ENCODE measurements at places on chromosomes 16 and 17. TPM values are rescaled to one million over a fixed set of nuclear protein-coding genes. Genes with fewer than 3 reads are reported as not detected.

DNA sequence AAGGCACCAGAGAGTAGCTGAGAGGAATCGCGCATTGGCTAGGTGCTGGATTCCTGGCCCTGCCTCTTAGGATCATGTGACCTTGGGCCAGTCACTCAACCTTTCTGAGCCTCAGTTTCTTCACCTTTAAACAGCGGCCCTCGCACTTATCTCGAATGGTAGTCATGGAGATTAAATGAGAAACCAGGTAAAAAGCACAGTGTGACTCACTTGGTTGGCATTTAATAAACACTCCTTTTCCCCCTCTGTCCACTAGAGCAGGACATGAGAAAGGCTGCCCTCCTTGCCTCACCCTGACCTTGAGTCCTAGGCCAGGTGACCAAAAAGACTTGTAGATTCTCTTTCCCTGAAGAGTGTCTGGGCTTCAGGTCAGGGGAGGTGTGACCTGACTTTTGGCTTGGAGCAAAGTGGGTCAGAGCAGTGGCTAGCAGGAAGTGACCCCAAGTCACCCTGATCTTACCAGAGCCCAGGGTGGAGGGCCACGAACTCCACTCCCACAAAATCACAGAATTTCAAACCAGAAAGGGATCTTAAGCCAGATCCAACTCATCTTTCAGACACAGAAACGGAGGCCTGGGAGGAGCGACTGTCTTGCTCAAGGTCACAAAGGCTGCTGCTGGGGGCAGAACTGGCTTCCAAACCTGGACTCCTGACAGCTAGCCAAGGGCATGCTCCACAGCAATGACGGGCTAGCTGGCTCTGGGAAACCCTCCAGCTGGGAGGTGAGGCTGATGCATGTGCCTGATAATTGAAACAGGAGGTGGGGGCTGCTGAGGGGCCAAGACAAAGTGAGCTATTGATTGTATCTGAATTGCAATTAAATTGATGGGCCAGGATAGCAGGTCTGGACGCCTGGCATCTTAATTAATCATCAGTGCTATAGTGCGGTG, 65.2 kb downstream of the PIPOX start:
- no peak for DNase-seq

DNA sequence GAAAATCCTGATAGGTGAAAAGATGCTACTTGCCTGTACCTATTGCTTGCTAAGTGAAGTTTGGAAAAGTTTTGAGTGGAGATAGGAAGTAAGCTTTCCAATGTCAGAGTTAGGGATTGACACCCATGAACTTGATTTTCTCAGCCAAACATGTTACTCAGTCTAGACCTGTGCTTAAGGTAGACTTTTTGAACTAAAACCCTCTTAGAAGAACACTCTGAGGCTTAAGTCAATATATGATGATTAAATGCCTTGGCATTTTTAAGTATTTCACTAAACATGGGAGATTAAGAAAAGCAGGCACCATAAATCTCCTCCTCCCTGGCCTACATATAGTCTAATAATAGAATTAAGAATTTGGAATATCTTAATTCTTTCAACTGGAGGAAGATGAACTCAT, 785.6 kb upstream of the SOX9 start:
- no peak for DNase-seq

The KRTAP29-1 gene
- not detected for total RNA-seq

The GUCY2D gene
- total RNA-seq, result not detected

DNA sequence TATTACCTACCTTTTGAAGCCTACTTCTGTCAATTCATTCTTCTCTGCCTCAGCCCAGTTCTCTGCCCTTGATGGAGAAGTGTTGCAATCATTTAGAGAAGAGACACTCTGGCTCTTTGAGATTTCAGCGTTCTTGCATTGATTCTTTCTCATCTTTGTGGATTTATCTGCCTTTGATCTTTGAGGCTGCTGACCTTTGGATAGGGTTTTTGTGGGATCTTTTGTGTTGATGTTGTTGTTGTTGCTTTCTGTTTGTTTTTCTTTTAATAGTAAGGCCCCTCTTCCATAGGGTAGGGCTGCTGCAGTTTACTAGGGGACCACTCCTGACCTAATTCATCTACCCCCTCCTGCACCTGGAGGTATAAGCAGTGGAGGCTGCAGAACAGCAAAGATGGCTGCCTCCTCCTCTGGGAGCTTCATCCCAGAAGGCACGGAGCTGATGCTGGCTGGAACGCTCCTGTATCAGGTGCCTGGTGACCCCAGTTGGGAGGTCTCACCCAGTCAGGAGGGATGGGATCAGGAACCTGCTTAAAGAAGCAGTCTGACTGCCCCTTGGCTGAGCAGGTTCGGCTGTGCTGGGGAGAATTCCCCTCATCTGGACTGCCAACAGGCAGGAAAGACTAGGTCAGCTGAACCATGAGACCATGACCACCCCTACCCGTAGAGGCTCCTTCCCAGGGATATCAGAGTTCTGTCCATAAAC, 28.0 kb downstream of the NFATC3 start:
- no peak for DNase-seq

DNA sequence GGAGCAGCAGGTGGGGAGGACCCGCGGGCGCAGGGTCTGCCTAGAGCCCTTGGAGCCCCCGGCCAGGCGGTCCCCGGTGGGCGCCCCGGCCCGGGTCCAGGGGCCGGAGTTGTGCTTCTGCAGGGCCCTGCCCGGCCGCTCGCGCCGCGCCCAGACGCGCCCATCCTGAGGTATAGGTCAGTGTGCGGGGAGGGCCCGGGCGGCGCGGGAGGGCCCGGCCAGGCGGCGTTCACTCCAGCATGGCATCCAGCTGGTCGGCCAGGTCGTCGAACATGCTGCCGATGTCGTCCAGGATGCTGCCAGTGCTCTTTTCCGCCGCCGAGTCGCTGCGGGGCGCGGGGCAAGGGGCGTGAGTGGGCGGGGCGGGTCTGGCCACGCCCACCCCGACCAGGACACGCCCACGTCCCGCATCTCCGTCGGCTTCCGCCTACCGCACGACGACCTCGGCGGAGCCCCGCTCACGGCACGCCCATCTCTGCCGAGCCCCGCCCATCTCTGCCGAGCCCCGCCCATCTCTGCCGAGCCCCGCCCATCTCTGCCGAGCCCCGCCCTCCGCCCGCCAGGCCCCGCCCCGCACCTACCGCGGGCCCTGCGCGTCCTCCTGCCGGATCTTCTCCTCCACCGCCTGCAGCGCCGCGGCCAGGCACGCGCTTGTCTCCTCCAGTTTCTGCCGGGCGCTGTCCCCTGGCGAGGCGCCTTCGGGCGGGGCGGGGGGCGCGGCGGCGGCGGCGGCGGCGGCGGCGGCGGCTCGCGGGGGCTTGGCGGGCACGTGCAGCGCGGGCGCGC, 17.9 kb downstream of the CASKIN1 start:
- DNase-seq, result peak; percentile 57

The PRR15L gene
- total RNA-seq, result 4.9 TPM

DNA sequence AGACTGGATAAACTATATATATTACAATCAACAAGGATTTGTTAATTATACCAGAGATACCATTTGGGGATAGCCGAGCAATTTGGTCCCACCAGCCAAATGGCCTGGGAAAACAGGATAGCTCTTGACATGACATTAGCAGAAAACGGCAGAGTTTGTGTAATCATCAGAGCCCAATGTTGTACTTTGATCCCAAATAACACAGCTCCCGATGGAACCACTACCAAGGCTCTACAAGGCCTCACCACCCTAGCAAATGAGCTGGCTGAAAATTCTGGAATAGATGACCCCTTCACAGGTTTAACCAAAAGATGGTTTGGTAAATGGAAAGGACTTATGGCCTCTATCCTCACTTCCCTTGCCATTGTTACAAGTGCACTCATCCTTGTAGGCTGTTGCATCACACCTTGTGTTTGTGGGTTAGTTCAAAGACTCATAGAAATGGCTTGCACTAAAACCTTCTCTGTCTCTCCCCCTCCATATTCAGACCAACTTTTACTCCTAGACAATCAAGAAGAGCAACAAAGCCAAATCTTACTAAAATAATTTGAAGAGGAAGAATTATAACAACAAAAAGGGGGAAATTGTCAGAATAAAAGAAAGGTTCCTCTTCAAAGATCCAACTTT, 9.5 kb downstream of the TXNL4B start:
- DNase-seq, result no peak

DNA sequence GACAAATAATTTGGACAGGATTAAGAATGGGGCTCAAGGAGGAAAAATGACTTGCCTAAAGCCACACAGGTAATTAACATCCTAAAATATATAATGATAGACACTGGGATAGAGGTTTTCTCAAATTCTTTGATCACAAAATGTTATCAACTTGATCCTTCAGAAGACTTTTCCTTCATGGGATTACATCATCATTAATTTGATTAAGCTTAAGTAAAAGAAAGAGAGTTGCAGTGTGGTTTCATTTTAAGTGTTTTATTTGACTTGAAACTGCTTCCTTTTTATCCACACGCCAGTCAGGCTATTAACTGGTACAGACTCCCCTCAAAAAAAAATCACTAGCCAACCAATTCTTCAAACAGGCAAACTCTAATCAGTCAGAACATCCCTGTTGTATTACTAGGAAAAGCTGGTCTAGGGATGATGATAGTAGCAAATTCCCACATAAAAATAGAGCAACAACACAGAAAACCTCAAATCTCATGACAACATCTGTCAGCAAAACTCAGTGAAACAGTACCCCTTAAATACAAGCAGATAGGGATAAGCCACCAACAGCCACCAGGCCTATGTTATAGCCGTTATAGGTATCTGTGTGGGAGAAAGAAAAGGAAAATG, 32.5 kb downstream of the AKAP10 start:
- no peak for DNase-seq

- DNase-seq, result no peak
These were observed 115.2 kb upstream of the NETO2 start for GRCh38 chr16:47258874-47259461.

DNA sequence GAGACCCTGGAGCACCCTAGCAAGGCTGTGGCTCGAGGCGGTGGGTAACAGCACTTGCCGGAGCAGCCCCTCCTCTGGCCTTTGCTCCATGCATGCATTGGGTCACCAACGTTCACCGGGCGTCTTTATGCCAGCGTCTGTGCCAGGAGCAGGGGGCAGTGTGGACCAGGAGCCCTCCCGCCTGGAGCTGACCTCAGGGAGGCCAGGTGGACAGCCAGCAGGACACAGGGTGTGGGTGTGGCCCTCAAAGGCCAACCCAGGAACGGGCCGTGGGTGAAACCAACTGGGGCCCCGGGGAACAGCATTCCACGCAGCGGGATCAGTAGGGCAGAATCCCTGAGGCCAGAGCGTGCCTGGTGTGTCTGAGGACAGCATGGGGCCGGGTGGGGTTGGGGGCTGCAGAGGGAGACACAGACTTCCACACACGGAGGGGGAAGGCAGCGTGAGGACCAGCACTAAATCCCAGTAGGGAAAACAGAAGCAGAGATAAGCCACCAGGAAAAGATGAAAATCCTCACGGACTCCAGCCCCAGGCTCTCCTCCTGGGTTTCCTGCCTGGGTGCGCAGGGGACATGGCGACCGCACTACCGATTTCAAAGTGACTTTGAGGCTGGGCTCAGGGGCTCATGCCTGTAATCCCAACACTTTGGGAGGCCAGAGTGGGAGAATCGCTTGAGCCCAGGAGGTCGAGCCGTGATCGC, 2.9 kb upstream of the CD7 start:
- DNase-seq, result no peak

GRCh38 chr16:58393138-58393504, 850 bp downstream of the GINS3 start:
- no peak for DNase-seq

The CHD9NB gene
- total RNA-seq, result 1.4 TPM

GRCh38 chr17:16406742-16407674, 8.4 kb upstream of the TRPV2 start:
- DNase-seq, result peak; percentile 59

- DNase-seq, result no peak
These were observed 32.0 kb downstream of the LRRC75A start for GRCh38 chr17:16459855-16460550.

GRCh38 chr16:28514246-28514645, 7.6 kb upstream of the IL27 start:
- no peak for DNase-seq

The JPT2 gene
- total RNA-seq, result 40.4 TPM

GRCh38 chr17:49680314-49680713, 2.4 kb upstream of the SPOP start:
- no peak for DNase-seq

DNA sequence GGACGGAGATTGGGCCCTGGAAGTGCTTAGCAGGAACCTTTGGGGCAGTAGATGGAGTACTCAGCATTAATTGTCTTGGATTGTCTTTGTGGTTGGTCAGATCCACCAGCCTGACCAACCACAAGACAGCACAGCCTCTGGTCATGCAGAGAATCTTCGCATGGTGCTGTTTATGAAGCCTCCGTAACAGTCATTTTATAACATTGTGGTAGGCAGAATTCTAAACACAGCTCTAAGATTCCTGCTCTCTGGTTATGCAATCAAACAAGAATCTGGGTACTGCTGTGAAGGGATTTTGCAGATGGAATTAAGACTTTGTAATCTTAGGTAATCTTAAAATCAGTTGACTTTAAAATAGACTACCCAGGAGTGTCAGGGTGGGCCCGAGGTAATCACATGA, 312.2 kb upstream of the GOT2 start:
- no peak for DNase-seq

- DNase-seq, result no peak
These were observed 352.9 kb downstream of the SNX29 start for GRCh38 chr16:12329246-12329995.

- no peak for DNase-seq
These were observed 13.6 kb downstream of the CREBBP start for GRCh38 chr16:3866703-3867431.

DNA sequence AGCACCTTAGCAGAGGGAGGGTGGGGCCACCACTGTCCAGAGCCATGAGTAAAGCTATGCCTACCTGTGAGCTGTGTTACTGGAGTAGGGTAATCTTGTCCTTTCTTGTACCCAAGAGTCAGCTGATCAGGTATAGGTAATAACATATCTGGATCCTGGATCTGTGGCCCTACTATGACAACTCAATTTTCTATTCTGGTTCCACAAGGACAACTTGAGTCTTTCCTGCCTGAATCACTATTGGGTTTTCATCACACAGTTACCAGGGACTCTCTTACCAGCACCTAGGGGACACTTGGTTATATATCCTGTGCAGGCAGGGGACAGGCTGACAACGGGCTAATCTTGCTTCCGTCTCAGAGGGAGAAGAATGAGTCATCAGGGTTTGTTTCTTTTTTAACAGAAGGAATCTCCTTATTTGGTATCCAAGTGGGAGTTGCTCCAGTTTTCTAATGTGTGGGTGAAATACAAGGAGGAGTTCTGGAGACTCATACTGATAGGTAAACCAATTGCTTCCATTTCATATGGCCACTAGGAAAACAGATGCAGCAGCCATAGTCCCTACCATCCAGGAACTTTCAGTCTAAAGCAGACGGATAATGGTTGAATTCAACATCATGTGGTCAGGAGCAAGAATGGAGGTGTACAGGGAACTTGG, 6.8 kb downstream of the ZNF267 start:
- no peak for DNase-seq

- peak; percentile 40 for DNase-seq
These were observed 11.3 kb downstream of the CA5A start for GRCh38 chr16:87924811-87925670.

DNA sequence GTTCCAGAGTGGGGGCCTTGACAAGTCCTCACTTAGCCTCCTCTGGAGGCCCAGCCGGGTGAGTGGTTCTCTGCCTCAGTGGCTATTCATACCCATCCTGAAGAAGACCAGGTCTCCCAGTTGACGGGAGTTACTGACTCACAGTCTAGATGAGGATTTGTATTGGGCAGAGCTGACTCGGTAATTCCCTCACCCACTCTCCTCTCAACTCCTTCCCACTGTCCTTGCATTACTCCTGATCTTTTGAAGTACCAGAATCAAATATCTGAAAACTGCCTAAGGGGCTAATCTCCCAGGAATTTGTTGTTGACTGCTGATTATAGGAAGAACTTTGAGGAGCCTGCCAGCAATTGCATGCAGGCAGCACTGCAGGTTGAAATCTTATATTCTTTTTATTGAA, 14.2 kb downstream of the SAP30BP start:
- no peak for DNase-seq
